ENCODE measurements at places on chromosomes 1 and 21. TPM values are rescaled to one million over a fixed set of nuclear protein-coding genes. Genes with fewer than 3 reads are reported as not detected.

DNA sequence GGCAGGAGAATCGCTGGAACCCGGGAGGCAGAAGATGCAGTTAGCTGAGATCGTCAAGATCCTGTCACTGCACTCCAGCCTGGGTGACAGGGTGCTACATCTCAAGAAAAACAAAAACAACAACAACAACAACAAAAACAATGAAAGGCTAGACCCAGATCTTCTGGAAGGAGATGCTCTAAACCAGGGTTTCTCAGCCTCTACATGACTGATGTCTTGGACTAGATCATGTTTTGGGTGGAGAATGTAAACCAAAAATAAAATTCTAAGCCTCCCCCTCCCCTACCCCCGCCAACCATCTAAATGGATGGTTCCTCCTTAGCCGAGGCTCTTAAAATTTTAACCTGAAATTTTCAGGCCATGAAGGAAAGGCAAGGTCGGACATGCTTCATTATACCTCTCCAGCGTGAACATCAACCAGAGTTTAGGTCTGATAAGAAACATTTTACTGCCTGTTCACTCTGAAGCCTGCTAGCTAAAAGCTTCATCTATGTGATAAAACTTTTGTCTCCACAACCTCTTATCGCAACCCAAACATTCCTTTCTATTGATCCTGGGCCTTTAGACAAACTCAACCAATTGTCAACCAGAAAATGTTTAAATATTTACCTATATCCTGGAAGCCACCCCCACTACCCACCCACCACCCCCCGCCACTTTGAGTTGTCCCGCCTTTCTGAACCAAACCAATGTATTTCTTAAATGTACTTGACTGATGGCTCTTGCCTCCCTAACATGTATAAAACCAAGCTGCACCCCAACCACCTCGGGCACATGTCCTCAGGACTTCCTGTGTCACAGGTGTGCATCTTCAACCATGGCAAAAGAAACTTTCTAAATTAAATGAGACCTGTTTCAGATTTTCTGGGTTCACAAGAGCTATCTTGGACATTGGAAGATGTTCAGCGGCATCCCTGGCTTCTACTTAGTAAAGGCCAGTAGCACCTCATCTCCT is 1.9 kb upstream of the CAPN2 start:
- DNase-seq = no peak

TRPM2 gene
- not detected for total RNA-seq

GRCh38 chr1:73832276-73833181 is 365.4 kb downstream of the LRRIQ3 start:
- DNase-seq = no peak

- peak; percentile 90 for DNase-seq
These were observed 426.6 kb downstream of the DUSP10 start for GRCh38 chr1:221315330-221315729.

- no peak for DNase-seq
These were observed 212.7 kb downstream of the PTBP2 start for GRCh38 chr1:96934282-96934681.

LRRC53 gene
- total RNA-seq = not detected

DNA sequence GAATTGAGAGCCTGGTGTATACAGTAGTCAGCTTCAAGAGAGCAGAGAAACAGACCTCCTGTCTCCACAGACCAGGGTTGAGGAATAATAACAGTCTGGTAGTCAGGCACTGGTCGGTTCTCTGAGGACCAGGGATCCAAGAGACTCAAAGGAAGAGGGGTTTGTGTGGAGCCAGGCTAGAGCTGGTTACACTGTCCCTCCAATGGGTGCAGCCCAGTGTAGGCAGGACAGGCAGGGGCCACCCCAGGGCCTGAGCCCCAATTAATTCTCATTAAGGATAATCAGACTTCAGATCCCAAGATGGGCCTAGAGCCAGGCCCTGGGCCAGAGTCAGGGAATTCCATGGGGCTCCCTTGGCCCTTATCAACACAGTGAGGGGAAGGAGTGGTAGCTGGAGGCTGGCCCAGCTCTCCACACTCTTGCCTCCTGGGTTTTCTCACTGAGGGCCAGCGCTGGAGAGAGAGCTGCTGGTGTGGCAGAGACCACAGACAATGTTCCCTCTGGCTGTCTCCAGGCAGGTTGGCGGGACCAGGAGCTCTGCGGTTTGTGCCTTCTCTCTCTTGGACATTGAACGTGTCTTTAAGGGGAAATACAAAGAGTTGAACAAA is 9.1 kb downstream of the SEMA4A start:
- no peak for DNase-seq

GRCh38 chr1:43968348-43968948 is 1.4 kb upstream of the DPH2 start:
- DNase-seq = no peak
